ENCODE measurements at places on chromosomes 5 and 9. TPM values are rescaled to one million over a fixed set of nuclear protein-coding genes. Genes with fewer than 3 reads are reported as not detected.
A peak's percentile ranks its signal among the peaks of the same experiment; 100 is the strongest.

PCDHGA1 gene
- 0.46 TPM for total RNA-seq

GRCh38 chr5:22693121-22693520, 160.0 kb downstream of the CDH12 start:
- no peak for DNase-seq

GRCh38 chr5:72194846-72195245, 87.6 kb downstream of the MAP1B start:
- no peak for DNase-seq

- no peak for DNase-seq
Measured at GRCh38 chr5:120096413-120096812, 367.7 kb upstream of the PRR16 start.

PGM5 gene
- 25.0 TPM for total RNA-seq

DNA sequence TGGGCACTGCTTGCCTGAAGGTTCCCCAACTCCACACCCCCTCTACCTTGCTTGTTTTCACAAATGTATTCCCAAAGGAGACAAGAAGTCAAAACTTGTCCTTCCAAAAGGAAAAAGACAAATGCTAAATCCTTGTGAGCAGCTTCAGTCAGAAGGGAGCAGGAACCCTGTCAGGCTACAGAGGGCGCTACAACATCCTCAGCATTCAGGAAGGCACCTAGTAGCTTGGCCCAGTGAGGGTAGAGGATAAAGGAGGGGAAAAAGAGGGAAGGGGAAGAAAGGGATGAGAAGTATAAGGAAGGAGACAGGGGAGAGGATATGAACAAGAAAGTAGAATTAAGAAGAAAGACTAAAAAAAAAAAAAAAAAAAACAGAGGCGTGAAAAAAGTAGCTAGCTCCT, 97.5 kb downstream of the MLLT3 start:
- DNase-seq, result no peak

DNA sequence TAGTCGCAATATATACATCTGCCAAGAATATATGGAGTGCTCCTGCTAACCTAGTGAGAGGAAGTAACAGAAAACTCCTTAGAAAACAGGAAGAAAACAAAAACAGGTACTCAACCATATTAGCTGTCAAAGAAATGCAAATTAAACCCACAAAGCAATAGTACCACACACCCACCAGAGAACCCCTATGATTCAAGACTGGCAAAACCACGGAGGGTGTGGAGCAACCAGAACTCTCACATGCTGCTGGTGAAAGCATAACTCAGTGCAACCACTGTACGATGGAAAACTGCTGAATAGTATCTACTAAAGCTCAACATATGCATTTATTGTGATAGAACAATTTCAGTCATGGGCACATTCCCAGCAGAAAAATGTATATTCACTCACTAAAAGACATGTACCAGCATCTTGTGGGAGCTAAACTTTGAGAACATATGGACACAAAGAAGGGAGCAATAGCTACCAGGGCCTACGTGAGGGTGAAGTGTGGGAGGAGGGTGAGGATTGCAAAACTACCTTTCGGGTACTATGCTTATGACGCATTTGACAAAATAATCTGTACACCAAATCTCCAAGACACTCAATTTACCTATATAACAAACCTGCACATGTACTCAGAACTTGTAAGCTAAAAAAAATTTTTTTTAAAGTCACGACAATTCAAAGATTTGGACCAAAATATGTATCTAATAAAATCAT, 34.0 kb downstream of the PTPN3 start:
- no peak for DNase-seq

DNA sequence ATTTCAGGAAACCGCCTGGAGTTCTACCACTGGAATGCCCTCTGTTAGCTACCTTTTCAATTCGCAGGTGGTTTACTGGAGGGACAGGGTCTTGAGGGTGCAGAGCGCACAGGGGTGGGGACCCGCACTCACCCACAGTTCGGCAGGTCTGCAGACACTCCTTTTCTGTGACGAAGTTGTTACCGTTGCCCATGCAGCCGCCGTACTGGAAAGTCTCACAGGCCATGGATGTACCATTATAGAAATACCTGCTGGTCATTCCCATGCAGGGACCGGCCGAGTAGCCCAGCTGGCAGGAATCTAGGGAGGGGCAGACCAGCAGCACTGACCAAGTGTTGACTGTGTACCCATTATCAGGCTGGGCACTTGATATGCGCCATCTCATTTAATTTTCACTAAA, 16.8 kb downstream of the AMBP start:
- peak; percentile 31 for DNase-seq

DNA sequence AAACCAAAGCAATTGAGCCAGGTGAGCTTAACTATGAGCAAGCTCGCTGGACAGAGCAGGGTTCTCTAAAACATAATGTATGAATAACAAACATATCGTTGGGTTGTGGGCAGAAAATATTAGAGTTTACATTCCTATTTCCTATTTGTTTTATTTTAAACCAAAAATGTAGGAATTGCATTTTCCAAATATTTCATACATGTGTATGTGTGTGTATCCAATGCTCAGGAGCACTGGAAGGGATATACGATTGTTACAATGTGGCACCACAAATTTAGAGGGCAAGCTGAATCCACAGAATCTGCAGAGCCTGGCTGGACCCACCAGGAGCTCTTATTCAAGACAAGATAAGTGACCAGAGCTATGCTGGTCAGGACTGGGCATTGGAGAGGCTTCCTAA, 325.3 kb upstream of the HAPLN1 start:
- DNase-seq, result no peak

DNA sequence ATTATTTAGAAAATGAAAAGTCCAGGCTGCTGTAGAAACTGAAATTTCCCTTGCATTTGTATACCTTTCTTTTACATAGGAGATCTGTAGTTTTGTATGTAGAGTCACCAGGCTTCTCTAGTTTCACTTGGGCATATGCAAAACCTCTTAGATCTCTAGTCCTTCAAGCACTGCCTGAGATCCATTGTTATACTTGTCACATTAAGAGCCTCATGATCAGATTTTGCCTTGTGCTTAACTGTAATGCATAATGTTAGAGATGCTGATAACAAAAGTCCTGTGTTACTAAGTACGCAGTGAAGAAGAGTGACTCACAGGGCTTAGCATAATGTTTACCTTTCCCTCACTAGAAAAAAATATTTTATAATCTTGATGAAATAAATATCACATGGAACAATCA, 250.2 kb downstream of the CYLC2 start:
- no peak for DNase-seq

GRCh38 chr5:164637931-164638521, 1132.6 kb downstream of the MAT2B start:
- no peak for DNase-seq

ANKRD34B gene
- 0.35 TPM for total RNA-seq

KCNIP1 gene
- total RNA-seq, result 2.7 TPM

All from upper lobe of right lung (tissue), 1 donor.